ENCODE measurements at places on chromosomes 6 and 20.

DNA sequence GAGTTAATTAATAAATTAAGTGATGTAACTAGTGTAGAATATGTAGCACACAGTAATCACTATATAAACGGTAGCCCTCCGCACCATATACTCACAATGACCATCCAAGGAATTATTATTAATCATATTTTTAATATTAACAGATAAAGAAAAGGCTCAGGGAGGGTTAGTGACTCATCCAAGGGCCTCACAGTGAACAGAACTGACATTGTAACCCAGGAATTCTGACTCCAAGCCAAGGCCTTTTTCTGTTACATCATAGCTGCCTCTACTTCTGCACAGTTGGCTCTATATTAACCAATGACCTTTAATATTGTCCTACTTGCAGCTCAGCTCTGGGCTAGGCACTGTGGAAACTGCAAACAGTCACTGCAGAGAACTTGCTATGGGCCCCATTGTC lies 117.5 kb upstream of the SIRPG start:
- no peaks in the 10 kb centered on the region for H3K4me1 ChIP-seq
- H3K27ac ChIP-seq, result no peak overlapping the region
- H3K27me3 ChIP-seq, result no peaks in the 10 kb centered on the region
- H3K36me3 ChIP-seq, result no peaks in the 10 kb centered on the region

GRCh38 chr20:16388731-16389130 lies 184.5 kb downstream of the KIF16B start:
- H3K4me1 ChIP-seq, result peaks cover 8% of the 10 kb centered on the region
- no peak overlapping the region for H3K27ac ChIP-seq
- H3K36me3 ChIP-seq, result no peaks in the 10 kb centered on the region
- no peak overlapping the region for H3K4me3 ChIP-seq
- H3K27me3 ChIP-seq, result no peaks in the 10 kb centered on the region

GRCh38 chr6:9467741-9468140 lies 947.1 kb downstream of the TFAP2A start:
- no peaks in the 10 kb centered on the region for H3K36me3 ChIP-seq
- no peak overlapping the region for H3K27ac ChIP-seq
- H3K4me3 ChIP-seq, result no peak overlapping the region
- no peak for DNase-seq
- H3K27me3 ChIP-seq, result no peaks in the 10 kb centered on the region

GRCh38 chr6:130107710-130108109 lies 89.3 kb downstream of the L3MBTL3 start:
- no peak overlapping the region for H3K4me3 ChIP-seq
- H3K27me3 ChIP-seq, result no peaks in the 10 kb centered on the region
- H3K36me3 ChIP-seq, result no peaks in the 10 kb centered on the region
- no peak for DNase-seq

GRCh38 chr20:40245829-40246228 lies 443.2 kb downstream of the MAFB start:
- no peaks in the 10 kb centered on the region for H3K27me3 ChIP-seq
- H3K4me1 ChIP-seq, result no peaks in the 10 kb centered on the region
- H3K27ac ChIP-seq, result no peak overlapping the region
- no peak for DNase-seq
- no peaks in the 10 kb centered on the region for H3K36me3 ChIP-seq

GRCh38 chr6:126682440-126682839 lies 342.5 kb downstream of the CENPW start:
- no peak overlapping the region for H3K27ac ChIP-seq
- no peak for DNase-seq
- H3K4me1 ChIP-seq, result no peaks in the 10 kb centered on the region
- H3K27me3 ChIP-seq, result no peaks in the 10 kb centered on the region

DNA sequence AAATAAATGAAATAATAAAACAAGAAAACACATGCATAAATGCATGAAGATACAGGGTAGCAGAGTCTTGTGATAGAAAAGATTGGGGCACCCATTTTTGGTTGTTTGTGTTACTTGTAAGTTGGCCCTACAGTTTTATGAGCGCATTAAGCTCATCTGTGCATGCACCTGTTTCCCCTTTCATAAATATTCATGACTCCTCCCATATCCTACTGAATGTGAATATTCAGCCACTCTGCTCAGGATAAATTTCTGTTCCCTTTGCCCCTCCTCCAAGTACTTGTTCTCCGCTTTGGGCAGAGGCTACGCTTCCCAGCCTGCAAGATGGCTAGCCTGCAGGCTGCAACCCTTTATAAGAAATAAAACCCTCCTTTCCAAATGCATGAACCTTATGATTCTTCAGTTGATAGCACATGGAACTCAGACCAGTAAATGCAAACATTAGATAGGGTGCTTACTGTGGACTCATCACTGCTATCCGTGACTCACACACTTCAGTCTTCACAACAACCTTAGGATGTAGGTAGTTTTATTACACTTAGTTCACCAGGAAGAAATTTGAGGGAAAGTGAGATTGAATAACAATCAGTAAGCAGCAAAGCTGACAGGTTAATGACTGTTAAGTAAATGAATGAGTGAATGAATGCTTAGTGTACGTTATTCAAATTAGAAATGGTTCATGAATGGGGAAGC lies 15.0 kb downstream of the ALDH8A1 start:
- H3K27ac ChIP-seq, result no peak overlapping the region
- no peak for DNase-seq
- H3K27me3 ChIP-seq, result no peaks in the 10 kb centered on the region
- H3K4me1 ChIP-seq, result peaks cover 6% of the 10 kb centered on the region

DNA sequence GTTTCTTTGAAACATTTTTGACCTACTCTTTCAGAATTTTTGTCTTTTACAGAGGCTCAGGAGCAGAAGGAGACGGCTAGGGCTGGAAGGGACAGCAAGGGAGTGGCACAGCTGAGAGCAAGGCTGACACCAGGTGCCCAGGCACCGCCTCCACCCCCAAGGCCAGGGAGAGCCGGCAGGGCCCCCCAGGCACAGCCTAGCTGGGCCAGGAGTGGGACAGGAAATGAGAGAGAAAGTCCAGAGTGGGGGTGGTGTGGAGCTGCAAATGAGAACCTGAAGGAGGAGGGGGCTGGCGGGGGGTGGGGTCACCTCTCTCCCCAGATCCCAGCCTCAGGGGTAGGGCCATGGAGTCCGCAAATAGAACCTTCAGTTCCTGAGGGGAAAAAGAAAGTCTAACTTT lies 236.7 kb downstream of the CDC5L start:
- no peaks in the 10 kb centered on the region for H3K4me1 ChIP-seq
- H3K4me3 ChIP-seq, result no peak overlapping the region
- H3K27ac ChIP-seq, result no peak overlapping the region

GRCh38 chr6:15389765-15390723 lies 144.2 kb downstream of the JARID2 start:
- peak overlapping the region; percentile 40 for H3K27ac ChIP-seq
- H3K4me3 ChIP-seq, result no peak overlapping the region
- DNase-seq, result peak; percentile 52
- H3K4me1 ChIP-seq, result peaks cover 56% of the 10 kb centered on the region
- H3K27me3 ChIP-seq, result no peaks in the 10 kb centered on the region

DNA sequence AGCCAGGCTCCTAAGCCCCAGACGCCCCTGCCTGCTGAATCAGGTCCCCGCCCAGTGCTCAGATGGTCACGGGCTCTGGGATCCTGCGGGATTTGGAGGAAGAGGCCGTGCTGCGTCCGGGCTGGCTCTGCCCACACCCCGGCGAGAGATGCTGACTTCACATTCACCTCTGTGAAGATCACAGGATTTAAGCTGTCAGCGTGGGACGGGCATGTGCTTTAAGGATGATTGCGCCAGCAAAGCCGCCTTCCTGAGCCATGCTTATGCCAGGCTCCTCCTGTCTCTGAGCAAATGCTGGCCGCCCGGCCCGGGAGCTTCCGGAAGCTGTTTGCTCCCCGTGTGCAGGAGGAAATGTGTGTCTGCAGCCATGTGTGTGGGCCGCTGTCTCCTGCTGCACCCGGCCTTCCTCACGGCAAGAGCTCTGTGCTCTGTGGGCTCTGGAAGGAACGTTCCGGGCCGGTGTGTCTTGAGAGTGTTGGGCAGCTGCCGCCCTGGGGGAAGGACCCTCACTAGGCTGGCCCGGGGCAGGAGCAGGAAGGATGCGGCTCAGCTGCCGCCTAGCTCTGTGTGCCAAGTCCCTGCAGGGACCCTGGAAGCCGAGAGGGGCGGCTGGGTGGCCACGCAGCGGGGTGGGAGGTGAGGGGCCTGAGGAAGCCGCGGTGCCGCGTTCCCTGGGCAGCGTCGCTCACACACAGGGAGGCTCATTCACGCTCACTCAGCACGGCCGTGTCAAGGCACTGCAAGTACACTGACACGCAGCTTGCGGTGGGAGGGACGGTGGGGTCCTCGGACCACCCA lies 19.0 kb upstream of the BHLHE23 start:
- H3K4me3 ChIP-seq, result no peak overlapping the region
- H3K27ac ChIP-seq, result no peak overlapping the region
- H3K27me3 ChIP-seq, result no peaks in the 10 kb centered on the region
- H3K36me3 ChIP-seq, result no peaks in the 10 kb centered on the region

GRCh38 chr6:51792273-51793030 lies 295.0 kb downstream of the PKHD1 start:
- H3K27me3 ChIP-seq, result no peaks in the 10 kb centered on the region
- DNase-seq, result no peak
- no peaks in the 10 kb centered on the region for H3K4me1 ChIP-seq
- no peak overlapping the region for H3K4me3 ChIP-seq

GRCh38 chr6:135655055-135655454 lies 157.5 kb upstream of the AHI1 start:
- peaks cover 11% of the 10 kb centered on the region for H3K4me1 ChIP-seq
- no peak for DNase-seq
- H3K27me3 ChIP-seq, result no peaks in the 10 kb centered on the region
- H3K27ac ChIP-seq, result no peak overlapping the region
- no peaks in the 10 kb centered on the region for H3K36me3 ChIP-seq
